ENCODE measurements at places on chromosomes 5 and 9.

DNA sequence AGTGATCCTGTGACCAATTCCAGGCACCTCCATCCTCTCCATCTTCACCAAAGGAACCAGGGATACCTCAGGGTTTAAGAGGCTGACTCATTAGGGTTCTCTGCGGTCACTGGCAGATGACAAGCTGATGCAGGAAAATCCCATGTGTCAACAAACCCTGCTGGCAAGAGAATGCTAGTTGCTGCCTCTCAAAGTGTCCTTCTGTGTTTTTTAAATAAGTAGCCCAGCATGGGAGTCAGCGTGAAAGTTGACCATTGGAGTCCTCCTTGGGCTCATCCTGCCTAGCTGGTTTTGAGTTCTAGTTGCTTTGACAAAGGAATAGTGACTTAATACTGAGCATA is 200.2 kb downstream of the SLIT3 start:
- DNase-seq = no peak

DNA sequence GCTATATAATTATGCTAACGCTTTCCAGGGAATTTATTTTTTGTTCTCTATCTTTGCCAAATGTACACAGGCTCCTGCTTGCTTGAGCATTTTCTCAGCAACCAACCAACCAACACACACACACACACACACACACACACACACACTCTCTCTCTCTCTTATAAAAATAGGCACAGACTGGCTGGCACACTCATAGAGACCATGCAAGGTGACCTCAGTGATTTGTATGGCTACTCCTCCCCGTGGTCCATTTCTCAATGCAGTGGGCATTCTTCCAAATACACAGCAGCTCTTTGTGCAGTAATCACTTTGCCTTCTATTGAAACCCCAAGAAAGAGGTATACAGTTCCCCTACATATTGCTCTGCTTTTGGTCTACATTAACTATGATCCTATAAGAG is 416.0 kb downstream of the MAN2A1 start:
- no peak for DNase-seq

DNA sequence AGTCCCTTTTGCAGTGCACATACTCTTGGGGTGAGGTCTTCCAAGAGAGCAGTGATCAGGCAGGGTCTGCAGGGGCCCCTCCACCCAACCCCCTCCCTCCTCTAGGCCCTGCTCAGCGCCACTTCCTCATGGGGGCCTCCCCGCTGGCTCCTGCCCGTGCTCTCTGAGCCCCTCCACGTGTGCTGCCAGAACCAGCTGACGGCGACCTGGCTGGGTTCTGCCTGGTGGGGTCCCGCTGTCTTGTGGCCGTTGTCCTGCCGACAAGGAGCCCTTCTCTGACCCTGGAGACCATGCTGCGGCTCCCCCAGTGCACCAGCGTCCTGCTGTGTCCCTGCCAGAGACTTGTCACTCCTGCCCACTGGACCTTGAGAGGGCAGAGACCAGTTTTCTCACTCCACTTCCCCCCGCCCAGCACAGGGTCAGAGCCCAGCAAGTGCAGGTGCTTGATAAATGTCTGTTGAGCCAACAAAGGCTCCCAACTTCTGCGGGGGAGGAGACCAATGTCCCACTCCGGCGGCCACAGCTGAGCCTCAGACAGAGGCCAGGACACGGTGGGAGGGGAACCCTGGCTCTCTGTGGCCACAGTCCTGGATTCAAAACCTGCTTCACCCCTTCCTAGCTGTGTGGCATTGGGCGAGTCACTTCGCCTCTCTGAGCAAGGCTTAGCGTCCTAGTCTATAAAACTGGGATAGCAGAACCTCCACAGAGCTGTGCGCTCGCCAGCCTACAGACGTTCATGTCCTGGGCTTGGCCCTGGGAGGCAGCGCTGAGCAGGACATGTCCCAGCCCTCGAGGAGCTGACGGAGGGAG is 24.8 kb downstream of the SARDH start:
- DNase-seq = no peak

- DNase-seq = no peak
Measured at GRCh38 chr9:96453625-96454024, 3.7 kb downstream of the HABP4 start.

DNA sequence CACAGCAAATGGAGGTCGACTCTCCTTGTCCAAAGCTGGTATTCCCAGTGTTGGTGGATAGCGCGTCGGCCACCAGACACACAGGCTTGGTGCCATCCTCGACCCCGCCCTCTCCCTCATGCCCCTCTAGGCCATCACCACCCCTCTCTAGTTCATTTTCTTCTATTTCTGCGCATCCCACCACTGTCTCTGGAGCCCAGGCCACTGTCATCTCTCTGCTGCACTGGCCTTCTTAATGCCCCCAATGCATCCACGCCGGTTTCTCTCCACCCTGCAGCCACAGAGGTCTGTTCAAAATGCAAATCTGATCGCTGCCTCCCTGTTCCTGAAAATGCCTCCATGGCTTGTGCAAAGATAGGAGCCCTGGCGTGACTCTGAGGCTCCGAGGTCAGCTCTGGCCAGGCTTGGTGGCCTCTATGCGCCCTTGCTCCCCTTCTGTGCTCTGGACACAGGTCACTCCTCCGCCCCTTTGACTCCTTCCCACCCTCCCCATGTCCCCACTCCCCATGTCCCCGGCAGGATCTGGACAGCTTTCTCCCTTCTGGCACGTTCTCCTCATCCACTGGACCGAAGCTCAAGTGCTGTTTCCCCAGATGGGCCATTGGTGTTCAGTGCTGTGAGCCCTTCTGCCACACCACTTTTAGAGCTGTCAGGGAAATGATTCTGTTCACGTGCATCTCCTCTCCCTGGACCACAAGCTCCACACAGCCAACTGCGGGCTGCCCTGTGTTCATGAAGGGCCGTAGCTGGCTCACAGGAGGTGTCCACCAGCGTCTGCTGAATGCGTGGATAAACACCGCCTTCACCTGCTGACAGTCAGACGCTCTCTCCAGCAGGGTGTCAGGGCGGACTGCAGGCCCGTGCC is 59.5 kb upstream of the RNF130 start:
- no peak for DNase-seq

DNA sequence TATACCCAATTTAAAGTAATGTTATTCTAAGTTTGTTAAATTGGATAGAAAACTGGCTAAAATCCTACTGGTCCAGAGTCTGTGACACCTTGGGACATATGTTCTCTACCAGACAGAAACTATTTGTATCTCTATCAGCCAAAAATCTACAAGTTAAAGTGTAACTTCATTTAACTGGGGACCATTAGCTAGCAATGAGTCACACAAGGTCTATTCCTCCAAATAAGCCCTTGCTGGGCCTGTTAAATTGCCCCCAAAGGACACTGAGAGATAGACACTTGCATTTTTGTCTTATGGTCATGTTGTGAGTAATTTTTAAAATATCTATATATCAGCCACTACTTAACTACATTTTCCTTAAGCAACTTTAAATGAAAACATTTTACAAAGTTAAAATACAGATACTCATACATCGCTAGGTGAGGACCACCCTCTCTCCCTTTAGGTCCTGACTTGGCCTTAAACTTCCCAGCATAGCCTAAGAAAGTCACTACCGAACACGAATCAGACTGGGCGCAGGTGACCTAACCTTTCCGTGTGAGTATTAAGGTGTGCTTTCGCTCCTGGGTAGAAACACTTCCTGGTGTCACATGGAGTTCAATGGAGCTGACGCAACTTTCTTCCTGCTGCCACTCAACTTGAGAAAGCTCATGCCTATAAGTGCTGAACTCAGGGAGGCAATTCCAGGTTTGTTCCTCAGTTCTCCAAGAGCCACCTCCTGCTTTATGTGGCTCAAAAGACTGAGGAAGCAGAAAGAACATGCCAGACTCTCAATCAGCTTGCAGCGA is 249.1 kb downstream of the DIRAS2 start:
- DNase-seq = no peak

DNA sequence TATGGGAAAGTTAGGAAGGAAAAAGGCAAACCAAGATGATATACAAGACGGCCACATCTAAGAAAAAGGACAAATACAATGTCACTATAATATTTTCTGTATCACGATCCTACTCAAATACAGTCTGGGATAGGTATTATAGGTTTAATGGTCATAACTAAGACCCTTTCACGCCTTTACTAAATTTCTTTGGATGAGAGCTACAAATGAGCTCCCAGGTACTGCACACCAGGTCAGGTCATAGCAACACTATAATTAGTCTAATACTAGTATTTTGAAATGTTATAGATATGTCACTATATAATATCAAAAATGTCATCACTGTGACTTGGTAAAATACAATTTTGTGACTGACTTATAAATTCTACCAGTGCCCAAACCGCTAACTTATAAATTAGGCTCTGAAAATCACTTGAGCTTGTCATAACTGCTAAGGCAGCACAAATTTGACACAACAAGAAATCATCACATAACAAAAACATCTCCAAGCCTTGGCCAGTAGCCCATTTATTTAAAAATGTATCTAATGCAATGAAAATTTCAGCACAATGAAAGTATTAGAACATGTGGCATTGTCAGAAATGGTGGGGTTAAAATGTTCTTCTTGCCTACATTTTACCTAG is 6.9 kb downstream of the SELENOP start:
- no peak for DNase-seq

- no peak for DNase-seq
Measured at GRCh38 chr9:113361304-113362018, 12.1 kb downstream of the BSPRY start.

- no peak for DNase-seq
Measured at GRCh38 chr5:1127959-1128785, 16.3 kb upstream of the SLC12A7 start.

- DNase-seq = no peak
Measured at GRCh38 chr5:115194676-115195075, 25.0 kb upstream of the TRIM36 start.

DNA sequence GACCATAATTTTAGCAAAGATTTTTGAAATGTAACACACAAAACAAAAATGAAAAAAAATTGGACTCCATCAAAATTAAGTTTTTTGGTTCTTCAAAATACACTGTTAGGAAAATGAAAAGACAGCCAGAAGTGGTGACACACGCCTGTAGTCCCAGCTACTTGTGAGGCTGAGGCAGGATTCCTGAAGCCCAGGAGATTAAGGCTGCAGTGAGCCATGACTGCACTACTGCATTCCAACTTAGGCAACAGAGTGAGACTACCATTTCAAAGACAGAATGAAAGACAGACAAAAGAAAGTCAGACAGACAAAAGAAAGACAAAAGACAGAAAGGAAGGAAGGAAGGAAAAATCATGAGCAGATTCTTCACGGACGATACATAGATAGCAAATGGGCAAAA is 7.5 kb downstream of the DIAPH1 start:
- no peak for DNase-seq

GRCh38 chr5:45648744-45649143 is 47.4 kb downstream of the HCN1 start:
- DNase-seq = no peak

GRCh38 chr5:14552017-14552416 is 29.6 kb upstream of the OTULINL start:
- DNase-seq = no peak

DNA sequence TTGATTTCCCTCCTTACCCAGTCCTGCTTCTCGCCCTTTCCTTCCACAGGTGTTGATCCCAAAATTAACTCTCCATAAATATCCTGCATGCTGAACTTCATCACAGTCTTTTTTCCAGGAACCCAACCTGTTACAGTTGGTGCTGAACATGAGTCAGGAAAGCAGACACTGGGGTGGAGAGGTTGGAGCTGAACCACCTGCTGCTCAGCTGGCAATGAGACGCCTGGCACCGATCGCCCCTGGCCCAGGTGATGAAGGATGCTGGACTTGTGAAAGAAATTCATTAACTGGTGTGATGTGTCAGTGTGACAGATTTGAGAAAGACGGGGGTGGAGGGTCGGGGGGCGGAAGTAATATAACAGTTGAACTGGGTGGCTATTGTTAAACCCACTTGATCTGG is 30.6 kb downstream of the CPLX2 start:
- no peak for DNase-seq

GRCh38 chr9:104817437-104817836 is 53.5 kb downstream of the NIPSNAP3B start:
- DNase-seq = no peak

GRCh38 chr5:61275841-61276240 is 56.2 kb upstream of the ZSWIM6 start:
- DNase-seq = peak; percentile 19

DNA sequence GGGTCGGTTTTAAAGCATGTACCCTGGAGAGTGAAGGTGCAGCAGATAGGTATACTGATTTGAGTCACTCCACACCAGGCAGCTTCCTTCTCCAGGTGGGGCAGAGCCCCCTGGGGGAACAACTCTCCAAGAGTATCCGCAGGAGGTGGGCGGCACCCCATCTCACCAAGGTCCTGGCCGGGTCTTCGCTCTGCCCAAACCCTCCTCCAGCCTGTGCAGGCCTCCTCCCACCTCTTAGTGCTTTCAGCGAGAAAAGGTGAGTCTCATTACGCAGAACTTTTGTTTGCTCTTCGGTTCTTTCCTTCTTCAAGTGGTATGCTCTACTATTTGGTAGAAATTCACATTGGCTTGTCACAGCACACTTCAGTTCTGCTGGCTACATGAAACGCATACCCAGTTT is 13.7 kb downstream of the SPACA9 start:
- no peak for DNase-seq

GRCh38 chr9:135471791-135472640 is 7.6 kb upstream of the PPP1R26 start:
- no peak for DNase-seq

DNA sequence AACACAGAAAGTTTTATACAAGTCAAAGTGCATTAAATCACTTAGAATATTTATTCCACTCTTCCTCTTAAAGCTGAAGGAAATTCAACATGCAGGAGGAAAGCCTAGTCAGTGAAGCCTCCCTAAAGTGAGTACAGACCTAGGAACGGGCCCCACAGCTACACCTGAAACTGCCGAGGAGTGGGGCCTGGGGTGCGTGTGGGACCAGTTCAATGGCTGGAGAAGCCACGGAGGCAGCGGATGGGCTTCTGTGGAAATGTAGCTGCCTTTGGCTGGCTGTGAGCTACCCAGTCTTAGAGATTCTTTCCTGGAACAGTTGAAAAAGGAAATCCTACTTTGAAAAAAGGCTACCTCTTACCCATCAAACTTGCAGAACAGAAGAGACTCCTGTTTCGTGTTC is 16.6 kb downstream of the ARPC5L start:
- DNase-seq = no peak

DNA sequence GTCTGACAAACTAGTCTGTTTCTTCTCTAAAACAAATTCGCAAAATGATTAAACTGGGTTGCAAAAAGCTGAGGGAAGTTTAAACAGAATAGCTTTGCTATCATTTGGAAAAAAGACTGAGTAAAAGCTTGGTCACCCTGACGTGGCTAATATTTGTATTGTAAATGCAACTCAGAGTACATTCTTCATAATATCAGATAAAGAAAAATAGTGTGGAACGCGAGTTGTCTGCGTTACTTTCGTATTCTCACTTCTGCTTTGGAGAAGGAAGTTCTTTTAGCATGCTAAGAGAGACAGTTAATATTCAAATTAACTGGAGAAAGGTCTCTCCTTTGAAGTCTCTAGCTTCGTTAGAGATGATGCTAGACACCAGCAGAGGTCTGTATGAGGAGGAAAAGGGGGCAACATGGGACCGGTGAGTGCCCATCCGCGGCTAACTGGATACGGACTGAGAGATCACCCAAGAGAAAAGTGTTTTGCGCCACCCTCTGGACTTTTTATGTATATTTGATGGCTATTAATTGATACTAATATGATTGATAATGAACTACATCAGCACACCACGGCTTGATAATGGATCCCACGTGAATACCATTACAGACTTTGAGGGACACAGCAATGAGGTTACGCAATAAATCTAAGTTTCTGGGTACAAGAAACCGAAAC is 2.9 kb upstream of the CNTRL start:
- DNase-seq = peak; percentile 37

Measured in activated CD4-positive, alpha-beta T cell treated with anti-CD3 and anti-CD28 coated beads, Interleukin-2, Interleukin-4, amounts not matched to agents 100 ng/mL and 50 ng/mL, durations not matched to agents 16 hours and 8 hours (primary cell).